Activated naive CD4-positive, alpha-beta T cell (primary cell): ENCODE measurements at places on chromosomes 6 and 20.
A peak's percentile ranks its signal among the peaks of the same experiment; 100 is the strongest.

DNA sequence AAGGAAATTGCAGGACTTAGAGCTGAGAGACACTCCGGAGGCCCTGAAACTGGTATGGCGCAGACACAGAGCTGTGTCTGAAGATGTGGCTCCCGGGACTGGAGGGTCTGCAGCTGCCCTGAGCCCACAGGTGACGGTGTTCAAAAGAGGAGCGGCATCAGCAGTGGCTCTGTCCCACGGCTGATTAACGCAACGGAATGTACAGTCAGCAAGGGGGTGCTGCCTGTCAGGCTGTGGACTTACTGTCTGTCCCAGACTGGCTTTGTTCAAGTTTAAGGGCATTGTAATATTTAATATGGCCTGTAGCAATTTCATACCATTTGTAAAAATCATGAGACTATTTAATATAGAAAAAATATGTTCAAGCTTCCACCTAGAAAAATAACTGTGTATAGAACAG is 228.0 kb upstream of the TAB2 start:
- no peak for DNase-seq

- no peak for DNase-seq
Observed at GRCh38 chr20:63587776-63588591, 13.9 kb upstream of the HELZ2 start.

GRCh38 chr20:62831361-62831788 is 14.5 kb downstream of the COL9A3 start:
- no peak for DNase-seq

DNA sequence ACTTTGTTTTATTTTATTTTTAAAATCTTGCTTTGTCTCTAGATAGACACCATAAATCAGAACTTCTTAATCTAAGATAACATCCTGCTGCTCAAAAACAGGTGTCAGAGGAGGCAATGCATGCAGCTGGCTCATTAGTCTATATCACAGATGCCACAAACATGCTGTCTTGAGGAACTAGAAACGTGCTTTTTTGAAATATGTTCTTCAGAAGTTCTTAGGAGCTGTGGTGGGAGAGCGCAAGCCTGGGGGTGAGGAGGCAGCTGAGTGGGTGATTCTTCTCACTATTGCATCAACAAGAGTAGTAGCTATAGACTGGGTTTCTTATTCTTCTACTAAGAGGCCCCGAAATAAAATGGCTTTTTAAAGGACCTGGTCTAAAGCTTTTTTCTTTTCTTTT is 23.4 kb downstream of the IL22RA2 start:
- no peak for DNase-seq

DNA sequence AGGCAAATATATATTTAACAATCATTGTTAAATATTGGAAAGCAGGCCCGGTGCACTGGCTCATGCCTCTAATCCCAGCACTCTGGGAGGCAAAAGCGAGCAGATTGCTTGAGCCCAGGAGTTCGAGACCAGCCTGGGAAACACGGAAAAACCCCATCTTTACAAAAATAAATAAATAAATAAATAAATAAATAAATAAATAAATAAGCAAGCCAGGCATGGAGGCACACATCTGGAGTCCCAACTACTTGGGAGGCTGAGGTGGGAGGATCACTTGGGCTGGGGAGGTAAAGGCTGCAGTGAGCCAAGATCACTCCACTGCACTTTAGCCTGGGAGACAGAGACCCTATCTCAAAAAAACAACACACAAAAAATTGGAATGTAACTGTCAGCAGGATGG is 53.7 kb downstream of the ZFP64 start:
- no peak for DNase-seq

DNA sequence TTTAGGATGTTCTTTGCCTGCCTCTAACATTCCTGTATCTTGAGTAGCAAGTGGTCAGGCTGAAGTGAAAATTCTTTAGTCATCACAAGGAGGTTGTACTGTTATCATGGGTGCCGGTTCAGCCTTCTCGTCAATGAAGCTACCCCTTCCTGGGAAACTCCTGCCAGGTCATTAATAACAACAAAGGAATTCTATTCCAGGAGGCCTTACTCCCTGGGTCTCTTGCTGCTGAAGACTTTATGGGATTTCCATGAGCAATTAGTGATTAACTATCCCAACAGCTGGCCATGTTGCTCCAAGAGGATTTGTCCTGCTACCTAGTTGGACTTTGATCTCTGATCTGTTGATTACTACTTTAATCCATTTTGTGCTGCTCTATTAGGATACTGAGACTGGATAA is 62.7 kb upstream of the ELOVL5 start:
- no peak for DNase-seq

DNA sequence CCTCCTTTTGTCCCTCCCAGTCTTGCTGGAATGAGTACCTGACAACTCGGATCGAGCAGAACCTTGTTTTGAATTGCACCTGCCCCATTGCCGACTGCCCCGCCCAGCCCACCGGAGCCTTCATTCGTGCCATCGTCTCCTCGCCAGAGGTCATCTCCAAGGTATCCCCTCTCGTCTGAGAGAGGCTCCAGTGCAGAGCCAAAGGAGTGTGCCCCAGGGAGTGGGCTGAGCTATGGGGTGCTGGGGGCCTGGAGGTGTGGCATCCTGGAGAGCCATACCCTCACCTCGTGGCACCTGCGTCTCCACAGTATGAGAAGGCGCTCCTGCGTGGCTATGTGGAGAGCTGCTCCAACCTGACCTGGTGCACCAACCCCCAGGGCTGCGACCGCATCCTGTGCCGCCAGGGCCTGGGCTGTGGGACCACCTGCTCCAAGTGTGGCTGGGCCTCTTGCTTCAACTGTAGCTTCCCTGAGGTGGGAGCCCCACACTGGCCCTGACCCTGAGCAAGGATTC is 8.8 kb downstream of the DNPH1 start:
- no peak for DNase-seq

- DNase-seq, result no peak
Observed at GRCh38 chr6:74000666-74001490, 304.9 kb downstream of the CD109 start.

- peak; percentile 40 for DNase-seq
Observed at GRCh38 chr6:130223508-130223907, 757 bp upstream of the SAMD3 start.

- peak; percentile 61 for DNase-seq
Observed at GRCh38 chr6:20403766-20404640, 2.3 kb downstream of the E2F3 start.

GRCh38 chr6:128605961-128606360 is 85.6 kb upstream of the PTPRK start:
- no peak for DNase-seq

DNA sequence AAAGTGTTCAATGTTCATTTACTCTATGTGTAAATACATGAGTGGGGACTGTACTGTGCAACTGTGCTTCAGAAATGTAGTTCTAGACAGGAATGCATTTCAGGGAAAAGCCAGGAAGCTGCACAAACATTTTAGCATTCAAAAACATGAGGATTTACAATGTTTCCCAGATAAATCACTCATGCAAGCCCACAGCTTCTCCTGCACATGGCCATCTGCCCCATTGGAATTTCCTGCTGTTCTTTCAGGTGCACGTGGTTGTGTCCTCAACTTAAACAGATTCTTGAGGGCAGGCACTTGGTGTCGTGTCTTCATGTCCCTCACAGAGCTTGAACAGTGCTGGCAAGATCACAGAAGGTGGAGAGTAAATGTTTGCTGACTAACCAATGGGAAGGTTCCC is 101.5 kb downstream of the UNC5CL start:
- no peak for DNase-seq

GRCh38 chr6:84455511-84456029 is 228.1 kb upstream of the CEP162 start:
- DNase-seq, result no peak

DNA sequence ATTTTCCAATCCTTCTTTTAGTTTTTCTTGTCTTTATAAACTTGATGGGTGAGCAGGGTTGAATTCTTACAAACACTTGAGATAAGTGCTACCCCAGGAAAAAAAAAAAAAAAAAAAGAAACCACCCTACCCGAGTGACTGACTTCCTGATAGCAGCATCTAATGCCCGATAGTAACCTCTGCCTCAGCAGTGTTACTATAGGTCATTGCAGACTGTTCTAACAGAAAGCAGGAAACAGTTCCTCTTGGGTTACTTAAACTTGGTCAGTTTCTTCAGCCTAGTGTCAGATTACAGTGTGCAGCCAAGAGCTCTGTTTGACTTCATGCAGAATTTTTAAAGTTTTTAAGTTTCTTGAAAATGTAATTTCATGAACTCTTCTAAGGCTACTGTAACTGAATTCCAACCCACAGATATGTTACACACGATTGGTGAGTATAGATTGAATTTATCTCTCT is 2.1 kb downstream of the MYLIP start:
- DNase-seq, result no peak
